WTC11 (cell line): ENCODE measurements at places on chromosomes 3 and 15. TPM values are rescaled to one million over a fixed set of nuclear protein-coding genes. Genes with fewer than 3 reads are reported as not detected.

DNA sequence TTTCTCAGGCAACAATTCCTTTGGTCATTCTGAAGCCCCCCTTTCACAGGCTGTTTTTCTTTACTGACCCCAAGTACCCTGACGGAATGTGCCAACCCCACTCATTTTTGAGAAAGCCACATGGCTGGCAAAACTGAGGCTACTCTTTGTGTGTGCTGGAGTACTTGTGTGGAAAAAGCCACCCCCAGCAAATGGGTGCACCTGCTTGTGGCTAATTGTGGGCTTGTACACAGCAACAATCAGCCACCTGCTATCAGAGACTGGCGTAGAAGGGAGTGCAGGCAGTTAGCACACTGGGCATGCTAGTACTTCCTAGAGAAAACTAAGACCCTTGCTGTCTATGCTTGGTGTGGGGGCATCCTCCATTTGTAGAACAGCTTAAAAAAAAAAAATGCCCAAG is 110.1 kb upstream of the LMOD3 start:
- peaks cover 13% of the 10 kb centered on the region for H3K4me1 ChIP-seq
- no peak overlapping the region for H3K4me3 ChIP-seq
- no peaks in the 10 kb centered on the region for H3K36me3 ChIP-seq
- DNase-seq: no peak
- no peak overlapping the region for H3K27ac ChIP-seq

The CEP97 gene
- 10.0 to 12.3 TPM (median 12.0 TPM) in 3 replicates for total RNA-seq

DNA sequence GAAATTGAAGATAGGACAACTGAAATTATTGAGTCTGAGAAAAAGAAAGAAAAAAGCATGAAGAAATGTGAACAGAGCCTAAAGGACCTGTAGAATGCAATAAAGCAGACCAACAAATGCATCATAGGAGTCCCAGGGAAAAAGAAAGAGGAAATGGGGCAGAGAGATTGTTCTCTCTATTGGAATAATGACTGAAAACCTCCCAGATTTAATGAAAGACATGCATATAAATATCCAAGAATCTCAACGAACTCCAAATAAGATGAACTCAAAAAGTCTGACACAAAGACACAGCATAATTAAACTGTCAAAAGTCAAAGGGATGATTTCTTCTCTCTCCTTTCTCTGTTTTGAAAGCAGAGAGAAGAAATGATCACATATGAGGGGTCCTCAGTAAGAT is 124.7 kb downstream of the MEX3B start:
- H3K27me3 ChIP-seq: no peaks in the 10 kb centered on the region; the same call in 1 of the 2 replicates
- no peak overlapping the region for H3K4me3 ChIP-seq
- peaks cover 44% of the 10 kb centered on the region for H3K36me3 ChIP-seq
- no peak for DNase-seq
- no peak overlapping the region for H3K27ac ChIP-seq

The CHRNA5 gene
- 21.0 to 23.3 TPM (median 21.2 TPM) in 3 replicates for total RNA-seq

The FRMD5 gene
- total RNA-seq: 10.5 to 14.1 TPM (median 10.5 TPM) in 3 replicates

- H3K4me1 ChIP-seq: peaks cover 23% of the 10 kb centered on the region
- no peak overlapping the region for H3K4me3 ChIP-seq
- no peaks in the 10 kb centered on the region for H3K27me3 ChIP-seq
- peak; percentile 67 for DNase-seq
- H3K36me3 ChIP-seq: no peaks in the 10 kb centered on the region
Measured at GRCh38 chr3:179929091-179929529, 107.6 kb downstream of the PEX5L start.

DNA sequence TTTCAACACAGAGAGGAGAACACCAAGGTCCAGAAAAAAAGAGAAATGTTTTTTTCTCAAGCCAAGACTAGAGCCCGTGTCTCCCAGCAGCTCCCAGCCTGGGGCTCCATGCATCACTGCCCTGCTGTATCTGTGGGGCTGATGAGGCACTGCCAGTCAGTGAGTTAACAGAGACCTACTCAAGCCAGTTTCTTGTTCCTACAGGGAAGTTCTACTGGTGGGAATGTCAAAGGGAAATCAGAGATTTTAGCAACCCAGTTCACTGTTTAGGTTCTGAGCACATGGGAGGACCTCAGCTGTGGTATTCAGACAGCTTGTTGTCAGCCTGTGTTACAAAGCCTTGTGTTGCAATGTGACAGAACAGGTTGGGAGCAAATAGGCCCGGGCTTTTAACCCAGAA is 234.3 kb downstream of the TLE3 start:
- H3K36me3 ChIP-seq: 0 out of 2 replicates have a peak, but pooled peaks cover 2% of the 10 kb centered on the region
- DNase-seq: no peak
- no peak overlapping the region for H3K4me3 ChIP-seq
- H3K27ac ChIP-seq: no peak overlapping the region
- H3K4me1 ChIP-seq: peaks cover 3% of the 10 kb centered on the region; the same call in 1 of the 2 replicates

DNA sequence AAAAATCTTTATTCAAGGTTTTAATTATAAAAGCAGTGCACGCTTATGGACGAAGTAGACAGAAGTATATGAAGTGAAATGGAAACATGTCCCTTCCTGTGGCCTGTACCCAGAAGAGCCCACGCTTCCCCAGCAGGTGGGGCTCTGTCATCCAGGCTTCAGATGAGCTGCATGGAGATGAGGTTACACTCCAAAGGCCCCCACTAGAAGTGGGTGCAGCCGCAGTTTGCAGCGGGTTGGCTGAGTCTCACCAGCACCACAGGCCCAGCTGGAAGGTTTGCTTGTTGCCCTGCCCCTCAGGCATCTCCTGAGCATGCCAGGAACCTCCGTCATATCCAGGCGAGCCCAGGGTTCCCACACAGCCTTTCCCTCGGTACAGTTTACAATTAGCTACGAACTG is 33.1 kb downstream of the PRR20G start:
- H3K27ac ChIP-seq: no peak overlapping the region
- H3K4me3 ChIP-seq: no peak overlapping the region
- peaks cover 4% of the 10 kb centered on the region; the same call in 1 of the 2 replicates for H3K27me3 ChIP-seq
- peaks cover 29% of the 10 kb centered on the region for H3K36me3 ChIP-seq
- DNase-seq: no peak

GRCh38 chr3:197858133-197858532 is 67.1 kb downstream of the LRCH3 start:
- H3K27me3 ChIP-seq: no peaks in the 10 kb centered on the region
- no peak overlapping the region for H3K4me3 ChIP-seq
- peaks cover 29% of the 10 kb centered on the region for H3K36me3 ChIP-seq
- DNase-seq: no peak
- H3K4me1 ChIP-seq: peaks cover 78% of the 10 kb centered on the region

The EIF5A2 gene
- 7.6 to 8.6 TPM (median 7.7 TPM) in 3 replicates for total RNA-seq

- H3K27me3 ChIP-seq: no peaks in the 10 kb centered on the region
- peaks cover 14% of the 10 kb centered on the region for H3K36me3 ChIP-seq
- H3K27ac ChIP-seq: peak overlapping the region; percentile 34; the same call in 1 of the 2 replicates
- H3K4me1 ChIP-seq: peaks cover 11% of the 10 kb centered on the region
Measured at GRCh38 chr3:105334138-105334882, 32.4 kb upstream of the ALCAM start.

The COL6A5 gene
- total RNA-seq: 0.02 to 0.05 TPM in 2 of 3 replicates, not detected in the other

- H3K4me3 ChIP-seq: no peak overlapping the region
- peaks cover 31% of the 10 kb centered on the region for H3K4me1 ChIP-seq
- DNase-seq: no peak
- H3K27ac ChIP-seq: no peak overlapping the region
- H3K27me3 ChIP-seq: peaks cover 8% of the 10 kb centered on the region
Measured at GRCh38 chr3:43363621-43364266, 77.4 kb downstream of the SNRK start.

The CD96 gene
- total RNA-seq: 0.33 to 0.94 TPM (median 0.50 TPM) in 3 replicates

- H3K36me3 ChIP-seq: peaks cover 21% of the 10 kb centered on the region
- H3K4me1 ChIP-seq: peaks cover 16% of the 10 kb centered on the region
- no peak overlapping the region for H3K4me3 ChIP-seq
- no peak overlapping the region for H3K27ac ChIP-seq
- H3K27me3 ChIP-seq: no peaks in the 10 kb centered on the region
Measured at GRCh38 chr3:4687167-4687566, 194.0 kb downstream of the ITPR1 start.

- peaks cover 18% of the 10 kb centered on the region for H3K36me3 ChIP-seq
- DNase-seq: no peak
- H3K27me3 ChIP-seq: peaks cover 16% of the 10 kb centered on the region
- H3K4me1 ChIP-seq: peaks cover 22% of the 10 kb centered on the region
Measured at GRCh38 chr15:73378089-73378488, 9.3 kb upstream of the HCN4 start.

DNA sequence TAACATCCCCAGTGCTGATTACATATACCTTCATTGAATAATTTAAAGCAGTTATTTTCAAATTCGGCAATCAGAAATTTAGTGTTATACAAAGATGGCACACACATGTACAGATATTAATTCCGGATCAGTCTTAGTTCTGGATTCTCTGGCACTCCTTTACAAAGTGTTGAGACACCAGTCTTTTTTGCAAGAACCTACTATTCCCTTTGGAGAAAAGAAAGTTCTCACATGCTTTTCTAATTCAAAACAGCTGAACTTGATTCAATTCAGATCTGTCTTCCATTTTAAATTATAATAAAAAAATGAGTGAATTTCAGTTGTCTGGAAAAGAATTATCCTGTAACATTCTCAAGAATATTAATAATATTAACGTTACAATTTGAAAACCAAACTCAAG is 20.4 kb downstream of the CCDC191 start:
- DNase-seq: no peak
- peaks cover 7% of the 10 kb centered on the region for H3K4me1 ChIP-seq
- no peak overlapping the region for H3K27ac ChIP-seq
- H3K4me3 ChIP-seq: no peak overlapping the region
- H3K36me3 ChIP-seq: no peaks in the 10 kb centered on the region

DNA sequence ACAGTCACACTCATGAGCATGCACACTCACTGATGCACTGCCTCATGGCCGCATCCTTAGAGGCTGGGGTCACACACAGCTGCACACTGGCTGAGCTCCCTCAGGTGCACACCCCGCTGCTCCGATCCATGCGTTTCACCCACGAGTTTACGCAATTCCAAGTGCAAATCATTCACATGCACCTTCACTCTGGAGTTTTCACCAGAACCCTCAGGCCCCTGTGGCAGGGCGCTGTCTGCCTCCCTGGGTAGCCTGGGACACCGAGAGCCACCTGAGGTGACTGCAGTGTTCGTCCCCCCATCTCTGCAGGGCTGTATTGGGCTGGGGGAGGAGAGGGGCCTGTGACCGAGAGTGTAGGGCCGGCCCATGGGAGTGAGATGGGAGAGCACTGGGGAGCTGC is 134.8 kb downstream of the FBLN2 start:
- peaks cover 12% of the 10 kb centered on the region for H3K4me1 ChIP-seq
- H3K36me3 ChIP-seq: no peaks in the 10 kb centered on the region
- H3K27ac ChIP-seq: no peak overlapping the region
- H3K27me3 ChIP-seq: no peaks in the 10 kb centered on the region; the same call in 1 of the 2 replicates

The GPR176 gene
- total RNA-seq: 117 to 131 TPM (median 127 TPM) in 3 replicates

GRCh38 chr3:72991522-72991921 is 5.1 kb upstream of the PPP4R2 start:
- H3K27ac ChIP-seq: no peak overlapping the region
- no peak overlapping the region for H3K4me3 ChIP-seq
- peaks cover 6% of the 10 kb centered on the region for H3K4me1 ChIP-seq
- no peaks in the 10 kb centered on the region for H3K27me3 ChIP-seq
- H3K36me3 ChIP-seq: no peaks in the 10 kb centered on the region

DNA sequence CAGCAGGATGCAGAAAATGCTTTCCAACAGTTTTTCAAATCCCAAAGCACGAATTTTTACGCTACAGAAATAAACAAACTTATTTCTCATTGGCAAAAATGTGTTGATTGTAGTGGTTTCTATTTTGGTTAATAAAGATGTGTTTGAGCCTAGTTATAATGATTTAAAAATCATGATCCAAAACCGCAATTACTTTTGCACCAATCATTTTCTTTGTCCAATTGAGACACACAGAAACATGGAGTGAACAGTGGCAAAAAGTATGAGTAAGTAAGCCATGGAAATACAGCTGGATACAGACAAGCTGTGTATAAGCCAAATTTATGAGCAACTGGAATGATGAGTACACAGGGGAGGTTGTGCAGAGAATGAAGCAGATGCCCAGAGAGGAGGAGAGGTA is 427.9 kb downstream of the NTRK3 start:
- H3K36me3 ChIP-seq: peaks cover 23% of the 10 kb centered on the region
- H3K4me3 ChIP-seq: no peak overlapping the region
- no peak overlapping the region for H3K27ac ChIP-seq
- H3K4me1 ChIP-seq: peaks cover 12% of the 10 kb centered on the region
- peaks cover 88% of the 10 kb centered on the region for H3K27me3 ChIP-seq

DNA sequence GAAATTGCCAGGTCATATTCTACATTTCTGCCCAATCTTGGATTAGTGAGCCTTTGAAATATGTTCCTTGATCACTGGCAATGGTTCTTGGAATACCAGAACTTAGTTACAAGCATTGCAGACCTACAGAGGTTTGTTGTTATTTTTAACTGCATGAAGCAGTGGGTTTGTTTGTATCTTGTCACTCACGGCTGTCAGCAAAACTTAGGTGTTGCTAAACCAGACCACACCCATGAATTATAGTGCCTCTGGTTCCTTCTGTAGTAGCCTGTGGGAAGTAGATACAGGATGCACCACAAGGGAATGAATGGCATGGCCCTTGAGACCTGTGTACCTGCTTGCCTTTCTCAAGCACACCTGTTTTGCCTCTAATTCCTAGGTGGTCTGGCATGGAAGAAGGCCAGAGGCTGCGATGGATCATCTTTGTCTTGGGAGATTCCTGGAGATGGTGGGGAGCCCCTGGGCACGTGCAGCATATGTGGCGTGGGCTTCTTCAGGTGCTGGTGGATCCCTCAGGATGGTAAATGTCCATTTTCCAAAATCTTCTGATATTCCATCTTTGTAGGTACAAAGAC is 138.8 kb downstream of the SNRPN start:
- peaks cover 3% of the 10 kb centered on the region; the same call in 1 of the 2 replicates for H3K27me3 ChIP-seq
- DNase-seq: no peak
- no peak overlapping the region for H3K27ac ChIP-seq
- H3K36me3 ChIP-seq: peaks cover 95% of the 10 kb centered on the region
- H3K4me3 ChIP-seq: no peak overlapping the region

- H3K4me3 ChIP-seq: no peak overlapping the region
- no peaks in the 10 kb centered on the region for H3K36me3 ChIP-seq
- H3K27me3 ChIP-seq: no peaks in the 10 kb centered on the region
Measured at GRCh38 chr3:168517249-168518071, 421.7 kb upstream of the GOLIM4 start.

DNA sequence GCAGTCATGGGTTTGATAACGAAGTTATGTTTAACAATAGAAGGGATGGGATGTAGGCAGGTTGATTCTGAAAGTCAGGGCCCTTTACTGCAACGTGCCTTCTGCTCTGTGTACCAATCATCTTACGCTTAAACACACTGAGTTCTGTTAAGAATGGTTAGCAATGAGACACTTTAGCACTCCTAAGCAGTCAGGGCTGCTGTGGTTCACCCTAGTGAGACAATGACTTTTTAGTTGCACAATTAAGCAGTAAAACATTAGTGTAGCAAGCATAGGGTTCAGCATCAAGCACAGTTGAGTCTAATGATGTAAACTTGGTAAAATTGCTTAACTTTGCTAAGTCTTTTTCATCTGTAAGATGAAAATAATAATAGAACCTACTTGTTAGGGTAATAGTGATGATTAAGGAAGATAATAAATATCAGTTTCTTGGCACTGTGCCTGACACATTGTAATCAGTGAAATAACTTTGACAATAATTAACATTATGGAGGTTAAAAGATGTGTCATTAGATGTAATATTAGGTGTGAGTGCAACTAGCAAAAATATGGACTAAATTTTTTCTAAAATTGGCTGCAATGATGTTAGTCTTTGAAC is 484.2 kb upstream of the THBS1 start:
- H3K27ac ChIP-seq: no peak overlapping the region
- no peaks in the 10 kb centered on the region for H3K27me3 ChIP-seq
- no peak for DNase-seq
